Breast epithelium (tissue), 4 donors: ENCODE measurements at places on chromosomes 4 and X. TPM values are rescaled to one million over a fixed set of nuclear protein-coding genes. Genes with fewer than 3 reads are reported as not detected.
A peak's percentile ranks its signal among the peaks of the same experiment; 100 is the strongest.

The SYTL4 gene
- total RNA-seq = 29.9 TPM

The QDPR gene
- total RNA-seq = 15.1 TPM

The AREG gene
- 3.4 TPM for total RNA-seq

The ARHGAP36 gene
- total RNA-seq = 10.0 TPM

The FGF13 gene
- total RNA-seq = 18.1 TPM

The PDZD4 gene
- 5.6 TPM for total RNA-seq

The FGG gene
- total RNA-seq = not detected

The ASB9 gene
- 1.0 TPM for total RNA-seq

The PPA2 gene
- total RNA-seq = 131 TPM

The GUCY1B1 gene
- 5.4 TPM for total RNA-seq

- no peak overlapping the region for H3K27ac ChIP-seq
- DNase-seq = no peak
- no peak overlapping the region for H3K4me3 ChIP-seq
- no peaks in the 10 kb centered on the region for H3K27me3 ChIP-seq
These were observed 130.5 kb downstream of the CPEB2 start for GRCh38 chr4:15132739-15133138.

GRCh38 chr4:185969657-185970056 is 99.3 kb upstream of the TLR3 start:
- H3K4me1 ChIP-seq = no peaks in the 10 kb centered on the region
- H3K27ac ChIP-seq = no peak overlapping the region
- H3K4me3 ChIP-seq = no peak overlapping the region
- no peaks in the 10 kb centered on the region for H3K36me3 ChIP-seq
- no peak for DNase-seq

GRCh38 chr4:3864742-3865721 is 98.8 kb downstream of the ADRA2C start:
- DNase-seq = no peak
- peaks cover 69% of the 10 kb centered on the region for H3K27me3 ChIP-seq
- H3K36me3 ChIP-seq = no peaks in the 10 kb centered on the region
- H3K27ac ChIP-seq = no peak overlapping the region
- no peaks in the 10 kb centered on the region for H3K4me1 ChIP-seq

DNA sequence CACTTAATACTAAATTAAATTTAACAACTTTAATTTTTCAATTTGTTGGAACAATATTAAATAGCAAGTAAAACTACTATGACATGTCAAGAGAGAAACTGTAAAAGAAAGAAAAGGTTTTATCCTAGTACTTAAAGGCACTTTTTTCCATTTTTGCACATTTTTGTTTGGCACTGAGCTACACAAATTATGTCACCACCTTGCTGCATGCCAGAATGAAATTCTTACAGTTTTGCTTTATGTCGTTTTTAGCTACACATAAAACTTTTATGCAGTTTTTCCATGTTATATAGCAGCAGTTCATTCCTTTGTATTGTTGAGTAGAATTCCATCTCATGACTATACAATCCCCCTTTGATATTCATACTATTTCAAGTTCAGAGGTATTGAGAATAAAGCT is 99.1 kb upstream of the RXFP1 start:
- H3K27me3 ChIP-seq = no peaks in the 10 kb centered on the region
- no peak overlapping the region for H3K27ac ChIP-seq
- H3K4me3 ChIP-seq = no peak overlapping the region
- no peaks in the 10 kb centered on the region for H3K36me3 ChIP-seq

DNA sequence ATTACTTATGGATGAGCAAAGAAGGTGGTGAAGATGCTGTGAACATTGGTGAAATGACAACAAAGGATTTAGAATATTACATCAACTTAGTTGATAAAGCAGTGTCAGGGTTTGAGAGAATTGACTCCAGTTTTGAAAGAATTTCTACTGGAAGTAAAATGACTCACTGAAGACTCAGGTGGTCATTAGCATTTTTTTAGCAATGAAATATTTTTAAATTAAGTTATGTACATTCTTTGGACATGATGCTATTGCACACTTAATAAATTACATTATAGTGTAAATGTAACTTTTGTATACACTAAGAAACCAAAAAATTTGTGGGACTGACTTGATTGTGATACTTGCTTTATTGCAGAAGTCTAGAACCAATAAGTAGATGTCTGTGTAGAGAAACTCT is 56.9 kb downstream of the USO1 start:
- DNase-seq = no peak
- no peaks in the 10 kb centered on the region for H3K36me3 ChIP-seq
- no peaks in the 10 kb centered on the region for H3K27me3 ChIP-seq
- H3K4me3 ChIP-seq = no peak overlapping the region

DNA sequence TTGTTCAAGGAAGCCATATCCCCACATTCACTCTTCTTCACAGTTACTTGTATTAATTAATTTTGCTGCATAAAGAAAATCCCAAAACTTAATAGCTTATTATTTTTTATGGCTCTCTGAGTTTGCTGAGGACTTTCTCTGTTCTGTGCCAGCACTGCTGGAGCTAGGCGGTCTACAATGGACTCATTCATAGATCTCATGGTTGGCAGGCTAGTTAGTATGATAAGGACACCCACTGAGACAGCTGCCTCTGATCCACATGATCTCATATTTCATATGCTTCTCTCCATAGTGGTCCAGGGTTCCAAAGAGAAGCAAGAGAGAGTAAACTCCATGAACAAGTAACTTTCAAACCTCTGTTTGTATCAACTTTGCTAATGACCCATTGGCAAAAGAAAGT is 170.2 kb downstream of the ADGRA3 start:
- no peak for DNase-seq
- H3K36me3 ChIP-seq = no peaks in the 10 kb centered on the region
- no peak overlapping the region for H3K27ac ChIP-seq
- H3K4me1 ChIP-seq = no peaks in the 10 kb centered on the region

DNA sequence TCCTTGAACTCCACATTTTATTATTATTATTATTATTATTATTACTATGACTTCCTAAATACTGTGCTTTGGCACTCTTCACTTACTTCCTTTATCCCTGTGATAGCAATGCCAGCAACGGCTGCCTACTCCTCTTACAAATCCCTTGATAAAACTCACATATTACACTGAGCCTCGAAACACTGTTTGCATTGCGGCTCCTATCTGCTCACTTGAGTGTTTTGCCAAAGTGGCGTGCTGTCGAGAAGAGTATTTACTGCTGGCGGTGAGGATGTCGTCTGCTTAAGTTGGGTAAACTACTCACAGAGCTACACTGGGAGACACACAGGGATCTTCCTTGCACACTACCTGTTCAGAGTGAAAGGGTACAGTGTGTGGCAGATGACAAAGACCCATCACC is 143.4 kb upstream of the VCX3A start:
- H3K27me3 ChIP-seq = no peaks in the 10 kb centered on the region
- H3K4me1 ChIP-seq = no peaks in the 10 kb centered on the region
- H3K36me3 ChIP-seq = no peaks in the 10 kb centered on the region
- no peak overlapping the region for H3K27ac ChIP-seq

DNA sequence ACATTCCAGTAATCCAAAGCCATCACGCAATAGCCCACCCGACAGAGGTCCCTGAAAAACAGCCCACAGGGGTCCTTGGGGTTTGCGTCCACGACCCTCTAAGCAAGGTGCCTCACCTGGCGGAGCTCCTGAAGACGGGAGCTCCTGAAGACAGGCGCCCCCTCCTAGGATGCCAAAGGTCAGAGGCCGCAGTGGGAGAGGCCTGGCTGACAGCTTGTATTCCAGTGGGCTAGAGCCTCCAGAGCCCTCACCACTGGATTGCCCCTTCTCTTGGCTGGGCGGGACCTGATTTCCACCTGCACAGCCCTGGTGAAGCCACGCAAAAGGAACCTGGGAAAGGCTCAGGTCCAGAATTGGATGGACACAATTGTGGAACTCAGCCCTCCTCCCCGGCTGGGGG is 29.7 kb upstream of the WFS1 start:
- no peaks in the 10 kb centered on the region for H3K36me3 ChIP-seq
- no peaks in the 10 kb centered on the region for H3K27me3 ChIP-seq
- no peak overlapping the region for H3K27ac ChIP-seq
- peak; percentile 24 for DNase-seq
- H3K4me1 ChIP-seq = no peaks in the 10 kb centered on the region
- no peak overlapping the region for H3K4me3 ChIP-seq

GRCh38 chr4:25900310-25900709 is 13.7 kb upstream of the SMIM20 start:
- H3K4me3 ChIP-seq = no peak overlapping the region
- no peaks in the 10 kb centered on the region for H3K36me3 ChIP-seq
- H3K4me1 ChIP-seq = no peaks in the 10 kb centered on the region

DNA sequence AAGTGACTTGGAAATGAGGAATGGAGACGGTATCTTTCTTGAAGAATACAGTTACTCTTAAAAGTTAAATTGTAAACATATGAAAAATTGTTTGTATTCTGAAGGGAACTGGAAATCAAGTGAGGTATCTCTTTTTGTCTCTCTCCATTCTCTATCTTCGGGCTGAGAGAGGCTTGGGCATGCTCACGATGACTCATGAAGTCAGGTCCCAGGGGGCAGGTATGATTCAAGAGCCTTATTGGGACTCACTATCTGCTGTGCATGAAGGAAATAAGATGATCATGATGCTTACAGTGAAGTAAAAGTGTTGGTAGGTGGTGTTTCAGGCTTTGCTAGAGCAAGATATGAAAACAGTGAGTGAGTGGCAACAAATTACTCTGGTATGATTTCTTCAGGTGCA is 200.4 kb upstream of the PITX2 start:
- no peaks in the 10 kb centered on the region for H3K4me1 ChIP-seq
- no peaks in the 10 kb centered on the region for H3K27me3 ChIP-seq
- DNase-seq = no peak
- no peak overlapping the region for H3K27ac ChIP-seq
- no peak overlapping the region for H3K4me3 ChIP-seq

DNA sequence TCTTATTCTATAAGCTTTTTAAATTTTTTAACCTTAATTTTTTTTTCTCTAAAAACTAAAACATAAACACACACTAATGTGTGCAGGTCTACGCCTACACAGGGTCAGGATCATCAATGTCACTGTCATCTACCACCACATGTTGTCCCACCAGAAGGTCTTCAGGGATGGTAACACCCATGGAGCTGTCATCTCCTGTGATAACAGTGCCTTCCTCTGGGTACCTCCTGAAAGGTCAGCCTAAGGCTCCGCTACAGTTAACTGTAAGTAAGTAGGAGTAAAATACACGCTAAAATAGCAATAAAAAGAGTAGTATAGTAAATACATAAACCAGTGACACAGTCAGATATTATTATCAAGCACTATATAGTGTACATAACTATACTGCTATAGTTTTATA is 45.9 kb upstream of the GPRIN3 start:
- no peak for DNase-seq
- no peak overlapping the region for H3K27ac ChIP-seq
- no peaks in the 10 kb centered on the region for H3K36me3 ChIP-seq
- H3K27me3 ChIP-seq = no peaks in the 10 kb centered on the region
- no peaks in the 10 kb centered on the region for H3K4me1 ChIP-seq

DNA sequence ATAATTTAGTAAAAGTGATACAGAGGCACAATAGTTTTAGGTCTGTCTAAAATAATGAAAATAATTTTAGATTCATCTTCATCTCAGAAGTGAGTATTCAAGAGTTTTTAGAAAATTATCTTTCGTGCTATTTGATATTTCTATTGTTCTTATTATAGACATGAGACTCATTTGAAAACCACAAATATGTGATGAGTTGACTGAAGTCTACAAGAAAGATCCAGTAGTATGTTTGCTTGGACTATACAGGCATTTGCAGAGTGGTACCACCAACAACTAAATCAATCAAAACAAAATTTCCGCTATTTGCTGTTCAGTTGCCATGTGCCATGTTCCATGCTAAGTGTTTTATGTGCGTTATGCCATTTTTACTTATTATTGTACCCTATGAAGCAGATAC is 1318.5 kb downstream of the STIM2 start:
- H3K36me3 ChIP-seq = no peaks in the 10 kb centered on the region
- H3K27ac ChIP-seq = no peak overlapping the region
- no peak overlapping the region for H3K4me3 ChIP-seq
- no peak for DNase-seq
- H3K4me1 ChIP-seq = no peaks in the 10 kb centered on the region

GRCh38 chr4:6926681-6927478 is 17.3 kb downstream of the TBC1D14 start:
- H3K27me3 ChIP-seq = no peaks in the 10 kb centered on the region
- H3K4me1 ChIP-seq = no peaks in the 10 kb centered on the region
- H3K27ac ChIP-seq = no peak overlapping the region
- H3K4me3 ChIP-seq = no peak overlapping the region

- H3K4me3 ChIP-seq = no peak overlapping the region
- H3K27ac ChIP-seq = no peak overlapping the region
- no peak for DNase-seq
- no peaks in the 10 kb centered on the region for H3K36me3 ChIP-seq
- no peaks in the 10 kb centered on the region for H3K27me3 ChIP-seq
These were observed 36.2 kb downstream of the DCX start for GRCh38 chrX:111375747-111376146.

GRCh38 chr4:60992037-60992436 is 208.1 kb upstream of the ADGRL3 start:
- H3K4me3 ChIP-seq = no peak overlapping the region
- no peak overlapping the region for H3K27ac ChIP-seq
- H3K4me1 ChIP-seq = no peaks in the 10 kb centered on the region
- DNase-seq = no peak
- H3K36me3 ChIP-seq = no peaks in the 10 kb centered on the region
- H3K27me3 ChIP-seq = no peaks in the 10 kb centered on the region

DNA sequence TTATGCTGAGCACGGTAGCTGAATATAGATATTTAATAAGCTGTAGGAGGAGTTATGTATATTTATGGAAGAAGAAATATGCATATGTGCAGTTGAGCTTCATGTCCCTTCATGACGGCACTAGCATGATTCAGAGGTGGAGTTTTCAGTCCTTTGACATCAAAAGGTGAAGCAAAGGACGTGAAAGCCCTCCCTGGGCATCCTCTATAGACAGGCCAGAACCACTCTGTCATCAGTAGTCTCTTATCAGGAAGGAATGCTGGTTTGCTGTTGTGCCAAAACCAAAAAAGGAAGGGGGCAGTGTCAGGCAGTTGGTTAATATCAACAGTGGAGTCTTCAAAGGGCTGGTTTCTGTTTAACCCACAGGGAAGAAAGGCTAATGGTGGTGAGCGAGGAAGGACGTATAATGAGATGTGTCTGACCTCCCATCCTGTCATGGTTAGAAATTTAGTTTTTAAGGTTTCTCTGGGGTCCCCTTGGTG is 23.5 kb upstream of the IL2 start:
- no peak overlapping the region for H3K4me3 ChIP-seq
- H3K27me3 ChIP-seq = no peaks in the 10 kb centered on the region
- H3K27ac ChIP-seq = no peak overlapping the region

GRCh38 chr4:89572224-89572858 is 264.6 kb downstream of the SNCA start:
- H3K36me3 ChIP-seq = no peaks in the 10 kb centered on the region
- H3K4me3 ChIP-seq = no peak overlapping the region
- no peak for DNase-seq
- no peaks in the 10 kb centered on the region for H3K27me3 ChIP-seq
- no peaks in the 10 kb centered on the region for H3K4me1 ChIP-seq

DNA sequence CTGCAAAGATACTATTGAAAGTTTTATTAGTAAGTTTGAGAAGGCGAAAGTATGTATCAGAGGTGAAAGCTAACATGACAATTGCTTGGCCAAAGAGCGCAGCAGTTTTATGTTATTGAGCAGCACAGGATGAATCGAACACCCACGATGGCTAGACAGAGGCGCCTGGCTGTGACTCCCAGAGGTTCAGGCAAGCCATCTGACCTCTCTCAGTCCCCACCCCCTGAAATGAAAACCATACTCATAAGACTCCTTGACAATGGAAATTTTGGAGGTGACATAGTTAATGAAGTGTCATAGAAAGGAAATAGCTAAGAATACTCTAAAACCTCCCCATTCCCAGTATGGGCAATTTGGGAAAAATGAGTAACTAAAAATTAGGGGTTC is 70.6 kb downstream of the MGST2 start:
- no peak overlapping the region for H3K4me3 ChIP-seq
- DNase-seq = no peak
- H3K4me1 ChIP-seq = peaks cover 6% of the 10 kb centered on the region
